ENCODE measurements at places on chromosomes 4 and X. TPM values are rescaled to one million over a fixed set of nuclear protein-coding genes. Genes with fewer than 3 reads are reported as not detected.

DNA sequence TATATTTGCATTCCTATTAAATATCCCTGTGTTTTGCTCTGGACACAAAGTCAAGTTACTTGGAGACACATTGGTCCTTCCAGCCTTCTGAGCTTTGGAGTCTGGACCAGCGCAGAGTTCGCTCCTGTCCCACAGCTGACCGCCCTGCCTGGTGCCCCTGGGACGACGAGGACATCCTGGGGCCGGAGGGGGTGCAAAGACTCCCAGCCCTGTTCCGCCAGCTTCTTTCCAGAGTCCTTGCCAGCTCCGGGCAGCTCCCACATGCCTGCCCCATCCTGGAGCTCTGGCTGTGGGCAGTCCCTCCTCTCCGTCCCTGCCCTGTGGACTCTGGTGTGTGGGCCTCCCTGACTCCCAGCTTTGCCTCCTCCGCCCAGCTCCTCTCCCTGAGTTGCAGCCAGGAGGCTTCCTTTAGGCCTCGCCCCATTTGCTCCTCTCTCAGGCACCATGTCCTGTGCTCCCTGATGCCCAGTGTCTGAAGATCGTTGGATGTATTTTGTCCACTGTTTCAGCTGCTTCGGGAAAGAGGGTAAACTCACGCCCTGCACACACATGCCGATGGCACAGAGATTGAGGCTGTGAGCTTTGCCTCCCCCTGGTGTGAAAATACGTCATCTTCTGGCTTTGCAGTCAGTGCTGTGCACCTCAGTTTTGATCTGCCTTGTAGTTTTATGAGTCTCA is 4.9 kb upstream of the PCGF3 start:
- DNase-seq: no peak

DNA sequence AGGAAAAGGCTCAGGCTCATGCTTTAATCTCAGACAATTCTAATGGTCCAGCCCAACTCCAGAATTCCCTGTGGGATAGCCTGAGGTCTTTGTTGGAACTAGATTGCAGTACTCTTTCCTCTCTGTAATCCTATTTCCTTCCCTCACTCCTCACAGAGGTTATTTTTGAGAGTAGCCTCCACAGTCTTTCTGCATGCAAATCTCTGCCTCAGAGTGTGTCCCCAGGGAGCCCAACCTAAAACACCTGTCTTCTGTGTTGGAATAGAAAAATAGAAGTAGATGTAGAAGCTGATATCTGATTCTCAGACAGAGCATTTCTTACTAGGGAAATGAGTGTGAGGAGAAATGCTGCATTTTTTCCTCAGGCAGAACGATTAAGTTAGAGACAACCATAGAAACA is 915.5 kb upstream of the EPHA5 start:
- DNase-seq: no peak

- DNase-seq: no peak
Measured at GRCh38 chrX:110178179-110178865, 139.6 kb downstream of the AMMECR1 start.

DNA sequence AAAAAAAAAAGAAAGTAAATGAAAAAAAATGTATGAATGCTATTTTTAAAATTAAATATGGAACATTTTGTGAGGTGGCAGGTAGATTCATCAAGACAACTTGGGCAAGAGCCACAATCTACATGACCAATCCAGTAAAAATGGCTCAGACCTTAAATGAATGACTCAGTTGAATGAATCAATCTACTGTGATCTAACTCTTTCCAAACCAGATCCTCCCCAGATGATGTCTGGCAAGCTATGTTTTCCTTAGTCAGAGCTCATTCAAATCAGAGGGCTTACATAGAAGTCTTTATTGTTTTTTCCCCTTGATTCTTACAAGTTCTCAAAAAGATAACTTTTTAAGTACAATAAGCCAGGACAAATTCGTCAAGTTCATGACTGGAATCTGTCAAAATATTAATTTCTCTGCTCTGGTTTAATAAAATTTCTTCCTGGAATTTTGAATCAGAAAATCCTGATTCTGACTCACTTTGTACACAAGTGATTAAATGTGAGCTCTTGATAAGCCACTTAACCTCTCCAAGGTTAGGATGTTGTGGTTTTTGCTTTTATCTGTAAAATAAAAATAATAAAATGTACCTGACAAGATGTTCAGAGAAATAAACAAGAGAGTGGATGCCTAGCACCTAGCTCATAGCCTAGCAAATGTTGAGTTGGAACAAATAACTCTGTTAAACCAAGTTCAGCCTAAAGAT is 105.6 kb upstream of the SMIM31 start:
- no peak for DNase-seq

DNA sequence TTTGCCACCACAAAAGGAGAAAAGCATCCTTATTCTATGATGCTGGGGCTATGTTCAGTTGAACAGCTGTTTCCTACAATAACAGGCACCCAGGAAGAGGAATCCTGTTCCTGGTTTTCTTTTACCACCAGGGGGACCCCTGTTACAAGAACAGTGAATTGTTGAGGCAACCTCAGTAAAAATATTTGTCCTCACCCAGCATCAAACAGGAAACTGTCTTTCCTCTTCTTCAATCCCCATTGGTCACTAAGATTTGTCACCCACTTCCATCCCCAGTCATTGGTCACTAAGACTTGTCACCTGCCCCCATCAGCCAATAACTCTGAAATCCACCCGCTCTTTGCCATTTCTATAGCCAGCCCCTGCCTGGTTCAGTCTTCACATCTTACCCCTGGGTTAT is 143.5 kb upstream of the GALNT7 start:
- DNase-seq: peak; percentile 60

Gene TEX11
- total RNA-seq: not detected
